ENCODE measurements at places on chromosomes 11 and 22. TPM values are rescaled to one million over a fixed set of nuclear protein-coding genes. Genes with fewer than 3 reads are reported as not detected.

- H3K4me1 ChIP-seq: no peaks in the 10 kb centered on the region
- no peaks in the 10 kb centered on the region for H3K27me3 ChIP-seq
- no peaks in the 10 kb centered on the region for H3K36me3 ChIP-seq
- no peak for DNase-seq
- no peak overlapping the region for H3K4me3 ChIP-seq
These were observed 206.9 kb downstream of the CADM1 start for GRCh38 chr11:115297330-115297729.

DNA sequence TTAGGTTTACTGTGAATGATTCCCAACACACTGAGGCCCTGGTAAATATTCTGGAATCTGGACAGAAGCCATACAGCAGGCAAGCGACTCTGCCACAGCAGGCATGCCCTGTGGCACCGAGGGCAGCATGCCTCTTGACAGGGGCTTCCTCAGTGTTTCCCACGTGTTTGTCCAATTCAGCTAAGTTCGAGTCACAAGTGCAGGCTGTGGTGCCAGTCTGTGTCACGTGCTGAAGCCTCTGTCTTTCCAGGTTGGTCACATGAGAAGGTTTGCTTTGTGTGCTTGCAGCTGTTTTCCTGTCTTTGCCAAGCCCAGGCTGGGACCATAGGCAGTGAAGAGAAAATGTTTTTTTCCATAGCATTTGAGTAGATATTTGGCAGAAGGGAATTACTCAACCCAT is 2.4 kb upstream of the PPFIBP2 start:
- H3K36me3 ChIP-seq: no peaks in the 10 kb centered on the region
- DNase-seq: peak; percentile 23
- H3K27me3 ChIP-seq: no peaks in the 10 kb centered on the region
- H3K4me3 ChIP-seq: no peak overlapping the region
- no peaks in the 10 kb centered on the region for H3K4me1 ChIP-seq

DNA sequence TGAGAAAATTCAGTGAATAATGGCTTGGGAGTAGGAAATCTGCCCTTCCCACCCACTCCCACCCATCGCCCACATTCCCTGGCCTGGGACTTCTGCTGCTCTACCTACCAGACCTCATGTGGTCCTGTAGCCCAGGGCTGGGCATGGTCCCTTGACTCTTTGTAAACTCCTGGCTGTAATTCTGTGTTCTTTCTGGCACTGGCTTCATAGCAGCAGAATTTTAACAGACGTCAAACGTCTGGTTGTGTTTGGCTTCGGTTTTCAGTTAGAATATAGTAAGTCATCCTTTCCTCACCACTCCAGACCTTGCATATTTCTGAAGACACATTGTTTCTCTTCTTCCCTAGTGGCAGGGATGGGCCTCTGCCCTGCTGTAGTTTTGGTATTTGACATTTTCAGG is 210.6 kb downstream of the CSNK2A3 start:
- no peaks in the 10 kb centered on the region for H3K27me3 ChIP-seq
- DNase-seq: no peak
- no peak overlapping the region for H3K27ac ChIP-seq
- no peak overlapping the region for H3K4me3 ChIP-seq
- H3K36me3 ChIP-seq: no peaks in the 10 kb centered on the region

DNA sequence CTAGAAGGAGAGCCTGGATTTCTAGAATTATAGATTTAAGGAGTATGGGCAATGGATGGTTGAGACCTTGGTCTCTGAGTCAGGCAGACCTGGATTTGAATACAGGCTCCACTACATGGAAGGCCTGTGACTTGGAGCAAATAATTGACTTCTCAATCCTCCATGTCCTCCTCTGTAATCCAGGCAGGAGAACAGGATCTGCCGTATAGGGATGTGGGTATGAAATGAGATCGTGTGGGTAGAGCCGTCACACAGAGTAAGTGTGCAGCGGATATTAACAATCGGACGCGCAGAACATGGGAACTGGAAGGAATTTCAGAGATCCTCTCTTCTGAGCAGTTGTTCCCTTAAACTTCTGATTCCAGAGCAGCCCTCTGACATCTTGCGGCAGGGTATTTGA is 11.5 kb upstream of the TMPRSS13 start:
- no peak overlapping the region for H3K27ac ChIP-seq
- H3K4me1 ChIP-seq: peaks cover 13% of the 10 kb centered on the region
- H3K4me3 ChIP-seq: no peak overlapping the region
- no peak for DNase-seq

The OR4D5 gene
- total RNA-seq: not detected

- peaks cover 13% of the 10 kb centered on the region for H3K4me1 ChIP-seq
- no peaks in the 10 kb centered on the region for H3K27me3 ChIP-seq
- no peaks in the 10 kb centered on the region for H3K36me3 ChIP-seq
These were observed 4.8 kb upstream of the NLRP10 start for GRCh38 chr11:7969756-7970646.

DNA sequence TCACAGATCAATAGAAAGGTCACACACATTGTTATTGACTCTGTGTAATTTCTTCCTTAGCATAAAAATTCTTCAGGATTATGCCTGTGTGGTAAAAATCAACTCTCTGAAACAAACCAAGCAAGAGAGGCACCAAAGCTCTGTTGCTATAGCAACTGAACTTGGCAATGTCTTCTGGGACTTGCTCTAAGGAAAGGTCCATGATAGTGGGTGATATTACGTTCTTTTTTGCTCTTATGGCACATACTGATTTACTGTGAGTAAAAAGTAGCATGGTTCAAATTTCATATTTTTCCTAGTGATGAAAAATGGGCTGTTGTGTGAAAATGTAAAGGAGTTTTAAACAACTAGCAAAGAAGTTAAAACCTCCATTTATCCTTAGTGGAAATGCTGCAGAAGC is 66.4 kb downstream of the SVIP start:
- H3K4me3 ChIP-seq: no peak overlapping the region
- H3K4me1 ChIP-seq: peaks cover 17% of the 10 kb centered on the region

The THY1 gene
- 2.5 TPM for total RNA-seq

DNA sequence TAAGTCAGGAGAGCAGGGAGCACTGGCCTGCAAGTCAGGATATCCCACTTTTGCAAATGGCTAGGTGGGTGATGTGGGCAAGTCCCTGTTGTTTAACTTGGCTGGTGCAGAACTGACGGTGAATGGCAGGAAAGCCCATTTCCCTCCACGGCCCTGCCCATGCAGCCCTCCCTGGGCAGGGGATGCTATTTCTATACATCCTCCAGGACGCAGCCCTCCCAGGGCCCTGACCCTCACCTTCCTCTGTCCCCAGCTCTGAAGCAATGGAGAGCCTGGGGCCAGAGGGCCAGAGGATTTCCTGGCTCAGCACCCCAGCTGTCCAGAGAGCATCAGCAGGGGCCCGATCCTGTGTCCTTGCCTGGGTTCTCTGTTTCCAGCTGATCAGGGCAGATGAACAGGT is 91.3 kb downstream of the TSPAN18 start:
- H3K27me3 ChIP-seq: no peaks in the 10 kb centered on the region
- no peaks in the 10 kb centered on the region for H3K36me3 ChIP-seq
- no peak for DNase-seq
- H3K4me3 ChIP-seq: no peak overlapping the region
- peaks cover 8% of the 10 kb centered on the region for H3K4me1 ChIP-seq
- H3K27ac ChIP-seq: 0 out of 2 replicates have a peak overlapping the region, but pooled peaks have one; percentile 4

The RGL4 gene
- total RNA-seq: 0.03 TPM

DNA sequence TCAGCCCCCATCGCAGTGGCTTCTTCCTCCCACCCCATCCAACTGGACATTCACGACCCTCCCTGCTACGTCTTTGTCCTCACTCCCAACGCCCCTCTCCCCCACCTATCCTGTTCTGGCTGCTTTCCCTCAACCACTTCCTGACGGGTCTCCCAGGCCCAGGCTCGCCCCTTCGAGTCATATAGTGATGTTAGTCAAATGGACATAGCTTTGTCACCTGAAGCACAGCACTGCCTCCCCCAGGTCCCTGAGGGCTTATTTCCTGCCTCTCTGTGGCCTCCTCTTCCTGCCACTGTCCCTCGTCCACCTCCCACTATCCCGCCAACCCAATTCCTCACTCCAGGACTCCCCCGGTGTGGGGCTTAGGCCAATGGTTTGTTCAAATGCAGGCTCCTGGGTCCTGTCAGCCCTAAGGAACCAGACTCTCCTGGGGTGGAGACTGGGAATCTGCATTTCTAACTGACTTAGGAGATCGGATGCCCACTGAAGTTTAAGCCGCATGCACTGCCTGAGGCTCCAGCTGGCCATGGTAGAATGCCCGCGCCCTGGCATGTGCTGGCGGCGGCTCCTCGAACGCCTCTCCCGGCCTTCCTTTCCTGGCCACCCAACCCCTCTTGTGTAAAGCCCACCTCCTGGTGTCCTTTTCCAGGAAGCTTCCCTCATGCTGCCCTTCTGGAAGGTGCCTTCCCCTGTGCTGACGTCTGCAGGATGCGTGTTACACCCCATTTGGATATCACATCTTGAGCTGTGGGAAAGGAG is 18.3 kb downstream of the SUN2 start:
- H3K36me3 ChIP-seq: peaks cover 50% of the 10 kb centered on the region
- no peak for DNase-seq
- H3K4me3 ChIP-seq: no peak overlapping the region
- H3K27ac ChIP-seq: no peak overlapping the region
- no peaks in the 10 kb centered on the region for H3K4me1 ChIP-seq

- H3K27me3 ChIP-seq: no peaks in the 10 kb centered on the region
- H3K36me3 ChIP-seq: no peaks in the 10 kb centered on the region
- peaks cover 17% of the 10 kb centered on the region for H3K4me1 ChIP-seq
These were observed 988 bp downstream of the TNRC6B start for GRCh38 chr22:40178417-40179409.

DNA sequence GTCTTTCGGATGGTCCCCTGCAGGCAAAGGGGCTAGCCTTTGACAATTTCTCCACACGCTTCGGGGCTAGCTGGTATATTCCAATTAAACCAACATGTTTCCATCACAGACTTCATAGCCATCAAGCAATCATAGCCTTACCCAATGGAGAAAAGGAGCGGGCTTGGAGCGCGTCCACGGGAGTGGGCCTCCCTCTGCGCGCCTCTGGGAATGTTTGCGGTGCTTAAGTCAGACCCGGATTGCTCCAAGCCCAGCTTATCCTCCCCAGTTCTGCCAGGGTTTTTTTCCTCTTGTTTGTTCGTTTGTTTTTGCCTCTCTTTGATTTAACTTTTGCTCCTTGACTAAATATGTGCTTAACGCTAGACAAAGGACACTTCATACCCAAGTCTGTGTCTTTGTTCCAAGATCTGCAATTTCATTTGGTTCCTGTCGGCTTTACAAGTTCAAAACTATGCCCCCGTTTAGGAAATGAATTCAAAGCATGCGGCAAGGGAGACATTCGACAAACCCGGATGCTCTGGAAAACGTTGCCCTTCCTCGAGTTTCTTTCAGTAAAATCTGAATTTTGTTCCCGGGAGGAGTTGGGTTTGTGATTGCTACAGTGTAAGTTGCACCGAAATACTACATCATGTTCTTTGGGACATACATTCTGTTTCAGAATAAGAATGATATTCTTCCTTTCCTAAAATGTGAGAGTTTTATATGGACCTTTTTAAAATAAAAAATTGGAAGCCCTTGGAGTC is 1.0 kb upstream of the GLB1L2 start:
- no peak overlapping the region for H3K27ac ChIP-seq
- DNase-seq: no peak
- H3K27me3 ChIP-seq: no peaks in the 10 kb centered on the region
- H3K4me3 ChIP-seq: no peak overlapping the region
- H3K36me3 ChIP-seq: no peaks in the 10 kb centered on the region

- DNase-seq: no peak
- no peak within 1 kb of the TSS for H3K27ac ChIP-seq
- H3K27me3 ChIP-seq: no peaks in the 10 kb centered on the region
- no peaks in the 10 kb centered on the region for H3K4me1 ChIP-seq
These were observed at the start of gene THRSP for GRCh38 chr11:78063440-78064181. Gene THRSP (plus strand): TSS chr11:78063861. CDS start chr11:78063882, 21 bp downstream.

GRCh38 chr11:114167355-114167754 is 107.8 kb downstream of the ZBTB16 start:
- no peak for DNase-seq
- H3K27me3 ChIP-seq: no peaks in the 10 kb centered on the region
- H3K4me3 ChIP-seq: no peak overlapping the region
- H3K4me1 ChIP-seq: peaks cover 11% of the 10 kb centered on the region

The SMC1B gene
- not detected for total RNA-seq

The TIGD3 gene
- total RNA-seq: 0.53 TPM

DNA sequence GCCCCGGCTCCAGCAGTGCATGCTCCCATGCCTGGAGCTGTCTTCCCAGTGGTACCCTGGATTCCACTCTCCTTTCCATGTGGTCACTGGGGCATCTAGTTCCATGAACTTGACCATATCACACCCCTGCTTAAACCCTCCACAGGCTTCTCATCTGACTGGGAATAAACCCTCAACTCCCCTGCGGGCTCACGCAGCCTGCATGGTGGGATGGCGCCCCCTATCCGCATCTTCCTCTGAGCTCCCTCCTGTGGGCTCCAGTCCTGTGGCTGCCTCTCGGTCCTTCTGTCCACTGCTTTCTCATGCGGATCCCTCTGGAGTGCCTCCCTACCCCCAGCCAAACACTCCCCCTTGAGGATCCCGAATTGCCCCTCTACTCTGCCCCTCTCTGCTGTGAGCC is 41.4 kb upstream of the TTLL12 start:
- H3K36me3 ChIP-seq: no peaks in the 10 kb centered on the region
- no peaks in the 10 kb centered on the region for H3K27me3 ChIP-seq
- peak; percentile 65 for DNase-seq
- H3K27ac ChIP-seq: no peak overlapping the region

The TRIM21 gene
- 10.2 TPM for total RNA-seq

GRCh38 chr11:77619576-77620198 is 17.9 kb downstream of the CLNS1A start:
- DNase-seq: peak; percentile 62
- H3K4me3 ChIP-seq: no peak overlapping the region
- H3K4me1 ChIP-seq: no peaks in the 10 kb centered on the region
- H3K27ac ChIP-seq: no peak overlapping the region
- no peaks in the 10 kb centered on the region for H3K27me3 ChIP-seq
- peaks cover 51% of the 10 kb centered on the region for H3K36me3 ChIP-seq

The RFPL2 gene
- not detected for total RNA-seq

DNA sequence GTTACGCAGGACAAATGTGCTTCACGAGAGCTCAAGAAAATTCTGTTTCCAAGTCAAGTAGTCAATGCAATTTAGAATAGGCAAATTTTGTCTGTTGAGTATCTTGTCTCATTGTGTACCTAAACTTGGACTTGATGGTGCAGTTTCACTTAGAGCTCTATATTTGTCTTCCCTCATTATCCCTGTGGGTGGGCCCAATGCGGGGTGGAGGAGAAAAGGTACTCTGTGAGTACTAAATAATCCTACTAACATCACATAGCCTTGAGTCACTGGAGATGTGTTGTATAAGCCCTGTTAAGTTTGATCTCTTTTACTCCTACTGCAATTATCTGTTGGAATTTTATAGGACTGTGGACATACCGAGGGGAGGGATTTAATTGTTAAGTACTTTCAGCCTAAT is 331.2 kb downstream of the METTL15 start:
- no peak overlapping the region for H3K4me3 ChIP-seq
- H3K4me1 ChIP-seq: no peaks in the 10 kb centered on the region
- H3K27ac ChIP-seq: no peak overlapping the region
- H3K36me3 ChIP-seq: no peaks in the 10 kb centered on the region

GRCh38 chr11:100624346-100624745 is 62.7 kb upstream of the ARHGAP42 start:
- no peaks in the 10 kb centered on the region for H3K27me3 ChIP-seq
- no peaks in the 10 kb centered on the region for H3K4me1 ChIP-seq
- H3K36me3 ChIP-seq: no peaks in the 10 kb centered on the region
- no peak for DNase-seq
- peak overlapping the region; percentile 18 for H3K27ac ChIP-seq
